Uterus (tissue), 4 donors: ENCODE measurements at places on chromosomes 12 and 14. TPM values are rescaled to one million over a fixed set of nuclear protein-coding genes. Genes with fewer than 3 reads are reported as not detected.

DNA sequence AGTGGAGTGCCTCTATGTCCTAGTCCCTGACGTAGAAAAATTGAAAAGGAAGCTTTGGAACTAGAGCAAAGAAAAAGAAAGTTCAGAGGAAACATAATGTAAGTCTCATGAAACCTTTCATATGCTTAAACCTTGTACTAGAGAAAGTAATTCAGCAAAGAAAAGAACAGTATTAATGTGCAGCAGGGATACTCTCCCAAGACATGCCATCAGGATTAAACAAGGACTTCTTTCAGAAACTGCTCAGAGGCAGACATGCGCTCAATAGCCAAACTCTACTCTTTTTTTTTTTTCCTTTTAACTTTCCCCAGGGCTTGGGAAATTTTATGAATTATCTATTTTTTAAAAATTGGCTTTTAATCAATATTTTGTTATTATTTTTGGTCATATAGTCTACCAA is 7.1 kb upstream of the ASB8 start:
- H3K27me3 ChIP-seq: no peaks in the 10 kb centered on the region
- no peaks in the 10 kb centered on the region for H3K36me3 ChIP-seq
- H3K27ac ChIP-seq: no peak overlapping the region
- no peak for DNase-seq
- no peaks in the 10 kb centered on the region for H3K4me1 ChIP-seq

The OR4E2 gene
- total RNA-seq: not detected

DNA sequence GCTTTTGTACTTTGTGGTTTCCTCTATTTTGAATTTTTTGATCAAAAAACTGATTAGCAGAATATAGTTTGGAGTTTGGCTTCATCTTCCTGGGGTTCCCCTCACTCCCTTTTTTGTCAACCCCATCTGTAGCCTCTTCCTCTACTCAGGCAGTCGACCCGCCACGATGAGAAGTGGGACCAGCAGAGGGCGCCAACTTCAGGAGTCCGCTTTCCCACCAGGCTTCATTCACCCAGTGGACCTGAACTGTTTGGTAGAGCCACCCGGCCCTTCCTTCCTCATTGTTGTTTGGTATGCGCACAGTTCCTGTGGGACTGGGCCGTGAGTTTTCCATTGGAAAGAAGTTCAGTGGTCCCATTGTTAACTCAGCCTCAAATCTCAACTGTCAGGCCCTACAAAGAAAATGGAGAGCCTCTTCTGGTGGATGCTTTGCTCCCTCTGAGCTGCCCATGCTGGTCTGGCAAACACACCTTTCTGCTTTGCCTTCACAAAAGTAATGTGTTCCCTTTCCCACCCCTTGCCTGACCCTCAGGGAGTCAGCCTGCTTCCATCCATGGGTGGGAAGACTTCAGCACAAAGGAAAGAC is 21.7 kb downstream of the TMBIM6 start:
- H3K27me3 ChIP-seq: no peaks in the 10 kb centered on the region
- H3K4me1 ChIP-seq: no peaks in the 10 kb centered on the region
- H3K4me3 ChIP-seq: no peak overlapping the region
- H3K27ac ChIP-seq: no peak overlapping the region
- no peaks in the 10 kb centered on the region for H3K36me3 ChIP-seq

GRCh38 chr12:29763301-29763683 is 20.4 kb downstream of the TMTC1 start:
- no peak for DNase-seq
- H3K36me3 ChIP-seq: no peaks in the 10 kb centered on the region
- H3K27ac ChIP-seq: no peak overlapping the region
- H3K4me3 ChIP-seq: no peak overlapping the region

- no peak overlapping the region for H3K4me3 ChIP-seq
- no peak overlapping the region for H3K27ac ChIP-seq
- H3K4me1 ChIP-seq: no peaks in the 10 kb centered on the region
- no peaks in the 10 kb centered on the region for H3K27me3 ChIP-seq
- H3K36me3 ChIP-seq: no peaks in the 10 kb centered on the region
- DNase-seq: no peak
Observed at GRCh38 chr12:47850153-47851084, 30.7 kb upstream of the HDAC7 start.

The SLC25A47 gene
- not detected for total RNA-seq

DNA sequence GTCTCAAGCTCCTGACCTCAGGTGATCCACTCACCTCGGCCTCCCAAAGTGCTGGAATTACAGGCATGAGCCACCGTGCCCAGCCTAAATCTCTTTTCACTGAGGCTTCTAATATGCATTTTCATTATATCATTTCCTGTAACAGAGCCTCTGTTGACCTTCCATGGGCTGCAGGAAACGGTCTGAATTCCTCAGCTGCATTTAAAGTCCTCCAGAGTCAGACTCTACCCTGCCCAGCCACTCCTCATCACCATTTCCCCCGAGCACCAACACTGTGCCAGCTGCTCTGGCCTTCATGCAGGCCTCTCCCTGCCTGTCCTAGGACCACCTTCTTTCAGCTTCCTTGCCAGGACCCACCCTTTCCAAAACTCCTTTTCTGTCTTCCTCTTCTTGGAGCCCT is 9.8 kb upstream of the NFKBIA start:
- no peaks in the 10 kb centered on the region for H3K36me3 ChIP-seq
- DNase-seq: no peak
- H3K27ac ChIP-seq: peak overlapping the region; percentile 66
- no peaks in the 10 kb centered on the region for H3K4me1 ChIP-seq

DNA sequence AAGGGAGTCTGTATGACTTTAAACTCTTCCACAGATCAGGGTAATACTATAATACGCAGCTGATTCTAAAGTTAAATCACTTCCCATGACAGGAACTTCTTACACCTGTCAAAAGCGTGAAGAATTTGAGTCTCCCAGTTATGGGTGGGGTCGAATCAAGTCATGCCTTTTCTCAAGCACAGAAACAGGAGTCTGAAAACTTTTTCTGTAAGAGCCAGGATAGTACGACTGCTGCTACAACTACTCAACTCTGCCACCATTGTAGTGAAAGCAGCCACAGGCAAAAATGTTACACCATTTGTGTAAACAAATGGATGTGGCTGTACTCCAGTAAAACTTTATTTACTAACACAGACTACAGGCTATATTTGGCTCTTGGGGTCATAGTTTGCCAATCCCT is 90.3 kb downstream of the DUSP6 start:
- H3K27ac ChIP-seq: no peak overlapping the region
- H3K4me1 ChIP-seq: no peaks in the 10 kb centered on the region
- H3K4me3 ChIP-seq: no peak overlapping the region

DNA sequence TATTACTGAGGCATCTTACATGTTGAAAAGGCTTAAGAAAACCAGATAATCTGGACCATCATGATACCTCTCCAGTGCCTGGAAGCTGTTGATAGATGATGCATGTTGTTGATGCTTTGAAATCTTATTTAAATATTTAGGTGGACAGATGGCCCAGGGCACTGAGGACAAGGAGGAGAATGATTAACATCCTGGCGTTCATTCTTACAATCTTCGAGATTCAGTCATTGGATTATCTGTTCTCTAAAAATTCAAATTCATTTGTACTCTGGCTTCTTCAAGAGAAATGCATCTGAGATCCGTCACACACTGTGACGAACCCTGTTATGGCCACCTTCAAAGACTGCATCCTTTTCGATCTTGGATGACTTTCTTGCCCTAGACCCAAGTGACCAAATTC is 121.3 kb upstream of the IGF1 start:
- no peaks in the 10 kb centered on the region for H3K36me3 ChIP-seq
- no peak overlapping the region for H3K27ac ChIP-seq
- no peaks in the 10 kb centered on the region for H3K4me1 ChIP-seq
- no peaks in the 10 kb centered on the region for H3K27me3 ChIP-seq
- no peak for DNase-seq
- no peak overlapping the region for H3K4me3 ChIP-seq

The FERMT2 gene
- 169 TPM for total RNA-seq

The PZP gene
- 0.79 TPM for total RNA-seq

DNA sequence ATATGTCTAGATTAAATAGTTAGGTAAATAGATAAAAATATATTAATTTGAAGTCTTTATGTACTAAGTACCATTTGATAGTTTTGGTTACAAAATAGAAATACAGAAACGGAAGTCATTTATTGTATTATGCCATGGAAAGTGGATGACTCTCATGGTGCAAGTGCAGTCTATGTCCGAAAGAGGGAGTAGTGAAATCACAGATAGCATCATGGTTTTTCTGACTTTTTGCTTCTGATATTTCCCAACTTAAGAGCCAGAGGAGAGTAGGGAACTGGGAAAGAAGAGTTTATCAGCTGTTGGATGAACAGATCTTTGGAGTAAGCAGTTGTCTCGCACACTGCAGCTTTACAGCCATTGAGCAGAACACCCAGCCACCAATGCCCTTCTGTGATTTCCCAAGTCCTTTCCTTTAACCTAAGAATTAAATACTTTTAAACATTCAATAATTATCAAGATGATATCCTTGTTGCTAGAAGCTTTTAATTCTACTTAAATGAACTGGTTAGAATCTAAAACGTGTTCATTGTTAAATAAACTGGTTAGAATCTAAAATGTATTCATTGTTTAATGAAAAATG is 18.4 kb upstream of the SRGAP1 start:
- no peak overlapping the region for H3K4me3 ChIP-seq
- H3K4me1 ChIP-seq: no peaks in the 10 kb centered on the region
- H3K36me3 ChIP-seq: no peaks in the 10 kb centered on the region
- H3K27me3 ChIP-seq: no peaks in the 10 kb centered on the region
- no peak overlapping the region for H3K27ac ChIP-seq

DNA sequence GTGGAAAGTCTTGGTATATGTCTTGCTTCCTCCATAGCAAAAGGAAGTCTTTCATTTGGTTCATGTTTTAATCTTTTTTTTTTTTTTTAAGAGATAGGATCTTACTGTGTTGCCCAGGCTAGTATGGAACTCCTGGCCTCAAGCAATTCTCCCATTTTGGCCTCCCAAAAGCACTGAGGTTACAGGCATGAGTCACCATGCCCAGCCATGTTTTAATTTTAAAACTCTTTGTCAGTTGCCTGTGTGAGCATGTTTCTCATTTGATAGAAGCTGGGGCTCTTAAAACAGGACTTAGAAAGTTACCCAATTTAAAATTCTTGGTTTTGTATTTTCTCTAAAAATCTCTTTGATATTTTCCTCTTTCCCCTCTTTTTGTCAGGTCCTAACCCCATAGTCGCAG is 45.0 kb upstream of the REP15 start:
- no peak overlapping the region for H3K4me3 ChIP-seq
- H3K27ac ChIP-seq: no peak overlapping the region
- H3K4me1 ChIP-seq: no peaks in the 10 kb centered on the region
- no peak for DNase-seq
- no peaks in the 10 kb centered on the region for H3K36me3 ChIP-seq

- no peaks in the 10 kb centered on the region for H3K4me1 ChIP-seq
- H3K4me3 ChIP-seq: no peak overlapping the region
- H3K27me3 ChIP-seq: no peaks in the 10 kb centered on the region
- DNase-seq: no peak
- H3K36me3 ChIP-seq: no peaks in the 10 kb centered on the region
Observed at GRCh38 chr12:109218996-109219395, 90.1 kb downstream of the FOXN4 start.
